ENCODE measurements at places on chromosomes 12 and 14.

GRCh38 chr12:113403435-113404415 lies at the start of gene SDS:
SDS (minus strand) TSS chr12:113403887; CDS start chr12:113399708, 4,179 bp downstream.
- DNase-seq, result peak; percentile 74

- DNase-seq, result peak; percentile 70
These were observed 371.2 kb downstream of the BTG1 start for GRCh38 chr12:91774434-91774921.

DNA sequence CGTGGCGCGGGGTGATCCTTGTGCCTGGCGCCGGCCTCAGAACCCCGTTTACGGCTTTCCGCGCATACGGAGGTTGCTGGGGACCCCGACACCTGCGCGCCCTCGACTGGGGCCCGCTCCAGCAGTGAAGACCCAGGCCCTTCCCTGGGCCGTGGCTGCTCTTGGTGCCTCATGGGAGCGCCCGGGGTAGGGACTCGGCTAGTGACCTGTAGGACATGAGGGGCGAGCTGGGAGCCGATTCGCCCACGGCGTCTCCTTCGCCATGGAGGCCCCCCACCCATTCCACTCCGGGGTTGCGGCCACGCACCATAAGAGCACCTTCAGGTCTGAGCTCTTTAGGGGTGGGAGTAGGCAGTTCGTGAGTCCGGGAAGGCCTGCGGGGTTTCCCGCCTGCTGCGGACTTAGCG lies 14.2 kb upstream of the PAX9 start:
- no peak for DNase-seq

DNA sequence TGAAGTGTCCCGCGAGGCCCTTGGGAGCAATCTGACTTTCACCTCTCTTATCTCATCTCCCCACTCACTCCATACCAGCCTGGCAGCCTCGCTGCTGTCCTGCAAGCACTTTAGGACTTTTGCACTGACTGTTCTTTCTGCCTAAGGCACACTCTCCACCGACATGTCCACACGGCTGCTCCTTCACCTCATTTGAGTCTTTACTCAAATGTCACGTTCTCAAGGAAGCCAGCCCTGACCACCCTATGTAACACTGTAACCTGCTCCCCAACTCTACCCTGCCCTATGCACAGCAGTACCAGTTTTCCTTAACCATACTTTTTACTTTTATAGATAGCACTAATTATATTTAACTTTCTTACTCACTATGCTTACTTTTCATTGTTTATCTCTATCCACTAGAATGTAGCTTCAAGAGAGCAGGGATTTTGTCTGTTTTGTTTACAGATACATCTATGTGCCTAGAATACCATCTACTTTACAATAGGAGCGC lies 32.0 kb downstream of the PRKD1 start:
- DNase-seq, result peak; percentile 9

DNA sequence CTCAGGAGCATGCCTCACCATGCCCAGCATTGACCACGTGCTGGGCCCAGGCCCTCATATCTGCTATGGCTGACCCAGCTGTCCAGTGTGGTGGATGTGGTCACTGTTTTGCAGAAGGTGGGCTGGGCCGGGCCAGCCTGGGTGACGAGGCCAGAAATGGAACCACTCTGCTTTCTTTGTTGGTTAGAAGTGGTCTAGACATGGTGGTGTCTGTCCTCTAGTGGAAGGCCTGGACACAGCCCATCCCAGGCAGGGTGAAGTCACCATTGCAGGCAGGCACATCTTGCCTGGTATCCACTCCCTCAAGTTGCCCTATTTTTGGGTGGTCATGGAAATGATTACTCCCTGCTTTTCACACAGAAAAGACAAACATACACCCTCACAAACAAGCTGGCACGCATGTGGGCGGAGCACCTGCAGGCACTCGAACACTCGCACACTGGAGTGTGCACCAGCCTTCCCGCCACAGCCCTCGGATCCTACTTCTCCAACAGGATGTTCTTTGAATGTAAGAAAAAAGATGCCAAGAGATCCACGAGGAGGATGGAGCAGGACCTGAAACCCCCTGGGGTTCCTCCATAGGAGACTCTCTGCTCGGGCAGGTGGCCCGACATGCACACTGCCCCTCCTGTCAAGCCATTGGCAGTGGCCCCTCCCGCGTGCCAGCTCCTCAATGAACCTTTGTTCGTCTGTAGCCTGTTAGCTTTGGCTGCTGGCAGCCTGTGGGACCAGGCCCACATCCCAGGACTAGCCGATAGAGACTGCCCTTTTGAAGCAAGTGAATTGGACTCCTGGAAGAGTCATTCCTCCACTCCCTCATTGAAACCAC lies 38.4 kb downstream of the MLXIP start:
- DNase-seq, result no peak

DNA sequence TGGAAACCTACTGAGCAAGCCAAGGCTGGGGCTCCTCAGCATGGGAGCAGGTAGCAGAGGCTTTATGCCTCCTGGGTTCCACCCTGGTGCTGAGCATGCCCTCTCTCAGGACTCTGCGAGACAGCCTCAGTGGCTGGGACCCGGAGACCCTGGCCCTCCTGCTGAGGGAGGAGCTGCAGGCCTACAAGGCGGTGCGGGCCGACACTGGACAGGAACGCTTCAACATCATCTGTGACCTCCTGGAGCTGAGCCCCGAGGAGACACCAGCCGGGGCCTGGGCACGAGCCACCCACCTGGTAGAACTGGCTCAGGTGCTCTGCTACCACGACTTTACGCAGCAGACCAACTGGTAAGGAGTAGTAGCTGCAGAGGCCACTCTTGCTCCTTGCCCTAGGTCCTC lies 8.4 kb downstream of the ESPL1 start:
- no peak for DNase-seq

- DNase-seq, result peak; percentile 82
These were observed at the start of gene MMP19 for GRCh38 chr12:55842681-55843429. MMP19 (minus strand) TSS chr12:55842936; CDS start chr12:55842830, 106 bp downstream.

DNA sequence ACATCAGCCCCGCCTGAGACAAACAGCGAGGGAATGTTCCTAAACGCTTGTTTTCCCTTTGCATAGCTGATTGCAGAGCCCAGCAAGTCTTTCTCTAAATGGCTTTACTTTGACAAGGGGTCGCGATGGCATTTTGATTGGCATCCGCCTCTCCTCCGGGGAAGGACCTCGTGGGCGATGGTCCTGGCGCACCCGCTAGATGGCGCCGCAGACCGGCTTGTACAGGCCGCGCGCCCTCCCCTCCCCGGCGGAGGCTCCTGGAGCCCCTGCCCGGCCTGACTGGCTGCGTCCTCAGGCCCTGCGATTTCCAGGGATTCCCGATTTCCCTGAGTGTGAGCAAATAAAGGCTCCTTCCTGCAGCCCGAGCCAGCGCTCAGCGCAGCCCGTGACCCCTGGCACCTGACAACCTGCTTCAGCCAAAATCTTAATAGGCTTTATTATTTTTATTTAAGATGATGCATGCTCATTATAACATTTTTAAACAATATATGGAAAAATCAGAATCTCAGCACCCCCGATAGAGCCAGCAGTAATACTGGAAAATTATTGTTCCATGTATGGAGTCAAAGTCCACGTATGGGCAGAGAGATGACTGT lies 468.3 kb downstream of the AACS start:
- no peak for DNase-seq

GRCh38 chr12:54455760-54456469 lies 17.5 kb downstream of the GTSF1 start:
- peak; percentile 24 for DNase-seq

- peak; percentile 99 for DNase-seq
These were observed 157.9 kb upstream of the PARP11 start for GRCh38 chr12:4030929-4031702.

GRCh38 chr14:78363008-78363407 lies 192.8 kb downstream of the NRXN3 start:
- DNase-seq, result no peak

DNA sequence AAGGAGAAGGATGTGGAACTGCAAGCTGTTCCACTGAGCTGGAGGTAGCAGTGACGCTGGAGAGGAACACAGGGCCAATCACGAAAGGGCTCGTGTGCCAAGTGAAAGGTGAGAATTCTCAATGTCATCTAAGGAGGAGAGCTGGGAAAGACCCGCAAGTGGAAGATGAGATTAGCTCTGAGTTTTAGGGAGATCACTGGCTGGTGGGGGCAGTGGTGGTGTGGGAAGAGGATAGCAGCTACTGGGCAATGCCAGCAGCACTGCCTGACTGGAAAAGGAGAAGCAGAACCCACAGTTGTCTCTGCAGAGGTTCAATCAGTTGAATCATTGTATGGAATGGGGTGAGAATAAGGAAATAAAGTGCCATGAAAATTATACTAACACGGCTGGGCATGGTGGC lies 27.8 kb downstream of the SLC25A47 start:
- DNase-seq, result no peak

- DNase-seq, result no peak
These were observed 50.2 kb upstream of the GALNT9 start for GRCh38 chr12:132379576-132379975.

DNA sequence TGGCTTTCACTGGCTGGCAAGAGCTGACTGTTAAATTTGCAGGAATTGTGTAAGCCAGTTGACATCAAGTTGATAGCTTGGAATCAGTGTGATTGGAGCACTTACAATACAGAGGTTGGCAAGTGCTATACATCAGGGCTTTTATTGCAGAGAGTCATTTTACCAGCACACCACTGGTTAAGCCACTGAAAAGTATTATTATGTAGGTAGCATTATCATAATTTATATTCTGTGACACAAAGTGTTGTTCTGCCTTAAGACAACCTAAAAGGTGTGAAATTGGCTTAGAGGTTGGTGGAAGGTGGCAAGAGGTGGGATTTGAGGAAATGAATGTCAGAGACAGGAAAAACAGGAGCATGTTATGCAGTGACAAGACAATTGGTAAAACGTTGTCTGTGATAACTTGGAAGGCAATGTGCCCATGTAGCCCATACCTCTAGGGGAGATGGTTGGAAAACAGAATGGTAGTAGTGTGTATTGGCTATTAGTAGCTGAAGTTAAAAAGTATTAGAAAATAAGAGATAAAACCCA lies 172.9 kb upstream of the PRICKLE1 start:
- DNase-seq, result no peak

DNA sequence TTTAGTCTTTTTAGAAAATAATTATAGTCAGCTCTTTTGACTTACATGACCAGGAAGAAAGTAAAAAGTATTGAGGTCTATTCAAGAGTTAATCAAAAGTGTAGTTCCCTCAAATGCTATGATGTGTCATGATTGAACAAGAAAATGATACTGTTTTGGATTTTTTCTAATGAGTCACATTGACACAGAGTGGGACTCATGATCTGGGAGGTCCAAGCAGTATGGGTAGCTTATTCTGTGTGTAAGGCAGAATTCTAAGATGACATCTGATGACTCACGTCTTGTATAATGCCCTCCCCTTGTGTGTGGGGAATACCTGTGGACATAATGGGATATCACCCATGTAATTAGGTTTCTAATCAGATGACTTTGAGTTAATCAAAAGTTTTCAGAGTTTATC lies 178.1 kb upstream of the DDHD1 start:
- peak; percentile 47 for DNase-seq

GRCh38 chr12:11668611-11669010 lies 19.1 kb downstream of the ETV6 start:
- DNase-seq, result no peak

DNA sequence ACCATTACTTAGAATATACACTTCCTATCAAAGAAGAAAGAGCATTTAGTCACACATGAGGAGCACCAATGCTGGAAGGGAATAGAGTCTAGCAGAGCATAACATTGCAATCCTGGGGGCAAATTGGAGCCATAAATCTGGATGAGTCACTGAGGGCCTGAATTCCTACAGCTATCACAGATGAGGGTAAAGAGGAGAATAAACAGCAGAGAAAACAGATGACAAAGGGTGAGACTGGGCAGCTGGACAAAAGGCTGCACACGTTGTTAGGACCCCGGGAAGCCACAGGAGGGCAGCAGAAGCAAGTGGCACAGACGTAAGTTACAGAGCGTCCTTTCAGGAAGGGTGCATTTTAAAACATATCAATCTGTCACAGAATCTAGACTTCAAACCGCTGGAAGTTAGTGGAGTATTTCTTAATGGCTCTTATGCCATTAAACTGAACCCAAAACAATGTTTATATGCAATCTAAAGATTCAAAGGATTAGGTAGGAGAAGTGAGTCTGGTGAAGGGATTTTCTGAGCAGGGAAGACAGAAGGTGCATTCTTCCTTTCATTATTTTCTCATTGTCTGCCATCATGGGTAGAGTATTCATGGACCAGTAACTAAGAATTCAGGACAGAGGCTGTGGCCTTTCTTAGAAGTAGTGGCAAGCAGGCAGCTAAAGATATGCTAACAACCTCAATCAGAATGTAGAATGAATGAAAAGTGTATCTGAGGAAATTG lies 159.8 kb upstream of the DAAM1 start:
- peak; percentile 87 for DNase-seq

DNA sequence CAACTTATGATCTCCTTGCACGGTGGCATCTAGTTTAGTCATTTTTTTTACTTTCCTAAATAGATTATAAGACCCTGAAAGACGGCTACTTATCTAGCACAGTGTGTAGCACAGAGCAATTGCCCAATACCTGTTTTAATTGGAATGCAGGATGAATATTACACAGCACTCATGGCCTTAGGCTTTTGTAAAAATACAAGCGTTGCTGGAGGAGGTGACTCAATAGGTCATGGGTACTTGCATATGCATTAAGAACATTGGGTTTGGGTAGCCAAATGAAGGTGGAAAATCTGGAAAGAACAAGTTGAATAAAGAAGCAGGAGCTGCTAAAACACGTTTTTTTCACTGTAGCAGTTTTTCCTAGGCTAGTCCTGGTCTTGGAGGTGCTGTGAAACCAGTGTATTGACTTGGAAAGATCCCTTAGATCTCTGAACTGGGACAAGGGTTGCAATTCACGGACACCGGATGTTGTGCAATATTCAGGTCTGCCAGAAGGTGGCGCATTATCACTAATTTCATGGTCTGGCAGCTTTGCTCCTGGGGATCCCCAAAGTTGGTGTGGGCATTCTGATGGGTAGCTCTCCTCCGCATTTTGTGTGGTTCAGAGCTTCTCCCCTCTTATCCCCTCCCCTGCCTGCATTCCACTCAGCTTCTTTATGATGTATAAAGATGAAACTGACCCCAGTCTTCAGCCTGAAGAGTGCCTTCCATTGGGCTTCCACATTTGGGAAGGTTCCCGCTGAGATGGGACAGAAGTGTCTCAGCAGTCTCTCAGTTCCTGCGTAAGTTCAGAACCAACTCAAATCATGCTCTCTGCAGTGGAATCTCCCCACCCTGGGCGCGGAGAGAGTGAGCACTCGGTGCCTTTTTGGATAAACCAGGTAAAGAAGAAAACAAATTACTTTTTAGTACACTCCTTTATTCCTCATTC lies 278.3 kb downstream of the NRXN3 start:
- DNase-seq, result peak; percentile 38

DNA sequence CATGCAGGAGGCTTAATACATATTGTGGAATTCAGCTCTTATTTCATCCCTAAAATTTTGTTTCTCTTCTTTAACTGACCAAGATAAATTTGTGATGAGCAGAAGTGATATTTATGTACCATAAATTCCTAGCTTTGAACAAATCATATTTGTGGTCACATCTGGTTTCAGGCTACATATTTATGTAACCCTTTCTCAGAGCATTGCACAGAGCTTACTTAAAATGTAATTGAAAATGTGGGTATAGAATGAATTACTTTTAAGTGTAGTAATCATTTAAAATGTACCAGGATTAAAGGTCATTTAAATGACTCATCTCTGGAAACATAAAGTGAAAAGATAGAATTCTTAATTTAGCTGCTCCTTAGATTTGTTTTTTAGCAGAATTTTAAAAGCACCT lies 129.9 kb upstream of the FRMD6 start:
- DNase-seq, result peak; percentile 93

GRCh38 chr14:87873741-87874140 lies 119.2 kb downstream of the GALC start:
- DNase-seq, result no peak

- DNase-seq, result peak; percentile 57
These were observed 115.6 kb downstream of the RBM19 start for GRCh38 chr12:113850309-113851056.

GRCh38 chr12:76711241-76711640 lies 52.7 kb upstream of the ZDHHC17 start:
- no peak for DNase-seq

Data from choroid plexus epithelial cell (primary cell).